Hair follicular keratinocyte (primary cell): ENCODE measurements at places on chromosomes 7 and 10. TPM values are rescaled to one million over a fixed set of nuclear protein-coding genes. Genes with fewer than 3 reads are reported as not detected.

The ACSL5 gene
- total RNA-seq, result 0.08 TPM in 1 of 2 replicates, not detected in the other

The CTAGE4 gene
- total RNA-seq, result 0.46 and 1.0 TPM in 2 replicates

The EPDR1 gene
- total RNA-seq, result 0.15 TPM in 1 of 2 replicates, not detected in the other

The GRM3 gene
- not detected in 2 replicates for total RNA-seq

The GPRIN2 gene
- total RNA-seq, result 0.11 and 0.55 TPM in 2 replicates

The CDK1 gene
- total RNA-seq, result 33.6 and 110 TPM in 2 replicates

The KLF14 gene
- not detected in 2 replicates for total RNA-seq

The H2BK1 gene
- not detected in 2 replicates for total RNA-seq

The ZNF92 gene
- total RNA-seq, result 2.2 and 2.7 TPM in 2 replicates

The EBLN1 gene
- not detected in 2 replicates for total RNA-seq

The NOC3L gene
- total RNA-seq, result 14.7 and 33.0 TPM in 2 replicates

The CDNF gene
- 0.11 and 0.47 TPM in 2 replicates for total RNA-seq

The HTR5A gene
- total RNA-seq, result not detected in 2 replicates

The TRIM4 gene
- 12.5 and 21.3 TPM in 2 replicates for total RNA-seq

The ACADSB gene
- total RNA-seq, result 1.6 and 2.3 TPM in 2 replicates

The COBL gene
- total RNA-seq, result not detected in 2 replicates

The VAX1 gene
- not detected in 2 replicates for total RNA-seq

The NCF1 gene
- 1.9 and 2.8 TPM in 2 replicates for total RNA-seq

The BHLHA15 gene
- total RNA-seq, result 1.2 and 3.3 TPM in 2 replicates

The MMRN2 gene
- 16.9 and 24.7 TPM in 2 replicates for total RNA-seq

The C10orf62 gene
- total RNA-seq, result not detected in 2 replicates

The MLXIPL gene
- 0.04 TPM in 1 of 2 replicates, not detected in the other for total RNA-seq

The PILRA gene
- total RNA-seq, result not detected in 2 replicates

The SPDYE2 gene
- not detected in 2 replicates for total RNA-seq

The OGA gene
- 40.7 and 62.8 TPM in 2 replicates for total RNA-seq

The RNF148 gene
- total RNA-seq, result not detected in 2 replicates

The RHEB gene
- 71.8 and 90.1 TPM in 2 replicates for total RNA-seq

The GOLGA7B gene
- 0.46 and 0.47 TPM in 2 replicates for total RNA-seq

The HOXA4 gene
- 1.6 TPM in 2 replicates for total RNA-seq

The CHST15 gene
- 20.0 and 39.5 TPM in 2 replicates for total RNA-seq

The PNLIP gene
- total RNA-seq, result not detected in 2 replicates

The GRID2IP gene
- total RNA-seq, result 0.16 TPM in 1 of 2 replicates, not detected in the other

The TEX36 gene
- total RNA-seq, result not detected in 2 replicates

The AUTS2 gene
- total RNA-seq, result 3.7 and 15.0 TPM in 2 replicates

The FFAR4 gene
- not detected in 2 replicates for total RNA-seq

The ANKRD7 gene
- total RNA-seq, result 0.61 and 1.4 TPM in 2 replicates

The AKR1C8 gene
- total RNA-seq, result not detected in 2 replicates

The NPC1L1 gene
- not detected in 2 replicates for total RNA-seq

The UCMA gene
- total RNA-seq, result not detected in 2 replicates

The BLOC1S2 gene
- 68.0 and 81.5 TPM in 2 replicates for total RNA-seq

The RHOBTB1 gene
- 1.4 and 2.3 TPM in 2 replicates for total RNA-seq

The PCDH15 gene
- not detected in 2 replicates for total RNA-seq
